Astrocyte of the hippocampus (primary cell): ENCODE measurements at places on chromosomes 5 and 9.
A peak's percentile ranks its signal among the peaks of the same experiment; 100 is the strongest.

- peak; percentile 40 for DNase-seq
Observed at GRCh38 chr5:173329491-173330337, 1.5 kb upstream of the STC2 start.

GRCh38 chr9:22098643-22099332 lies 89.7 kb upstream of the CDKN2B start:
- DNase-seq, result no peak

DNA sequence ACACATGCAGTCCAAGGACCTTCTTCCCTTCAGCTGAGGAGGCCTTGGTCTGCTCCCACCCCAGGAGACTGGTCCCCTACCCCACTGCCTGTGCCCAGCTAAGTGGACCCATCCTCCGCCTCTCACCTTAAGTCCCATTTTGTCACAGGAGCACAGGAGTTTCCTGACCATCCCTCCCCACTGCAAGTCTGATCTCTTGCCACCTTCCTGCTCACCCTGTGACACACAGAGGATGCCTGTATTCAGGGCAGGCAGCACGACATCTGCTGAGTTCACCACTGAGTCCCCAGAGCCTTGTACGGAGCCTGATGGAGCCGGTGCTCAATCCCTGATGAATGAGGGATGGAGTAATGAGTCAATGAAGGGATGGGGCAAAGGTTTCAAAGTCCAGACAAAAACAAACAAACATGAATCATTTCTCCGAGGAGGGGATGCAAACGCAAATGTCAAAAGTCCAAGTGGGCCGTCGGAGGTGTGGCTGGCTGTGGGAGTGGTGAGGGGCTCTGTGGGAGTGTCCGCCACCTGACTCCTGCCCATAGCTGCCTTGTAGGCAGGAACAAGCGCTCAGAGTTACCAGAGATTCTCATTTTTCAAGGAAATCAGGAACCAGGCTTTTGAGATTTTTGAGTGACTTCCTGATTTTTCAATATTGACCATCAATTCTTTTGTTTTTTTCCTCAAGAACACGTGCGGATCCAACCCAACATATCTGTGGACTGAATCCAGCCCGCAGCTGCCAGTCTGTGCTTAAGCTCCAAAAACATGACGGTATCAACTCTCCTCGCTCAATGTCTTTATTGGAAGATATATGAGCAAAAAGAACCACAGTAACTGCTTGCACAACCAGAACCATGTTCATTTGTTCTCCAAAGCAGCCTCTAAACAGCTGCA lies 4.4 kb downstream of the RAPGEF1 start:
- no peak for DNase-seq

DNA sequence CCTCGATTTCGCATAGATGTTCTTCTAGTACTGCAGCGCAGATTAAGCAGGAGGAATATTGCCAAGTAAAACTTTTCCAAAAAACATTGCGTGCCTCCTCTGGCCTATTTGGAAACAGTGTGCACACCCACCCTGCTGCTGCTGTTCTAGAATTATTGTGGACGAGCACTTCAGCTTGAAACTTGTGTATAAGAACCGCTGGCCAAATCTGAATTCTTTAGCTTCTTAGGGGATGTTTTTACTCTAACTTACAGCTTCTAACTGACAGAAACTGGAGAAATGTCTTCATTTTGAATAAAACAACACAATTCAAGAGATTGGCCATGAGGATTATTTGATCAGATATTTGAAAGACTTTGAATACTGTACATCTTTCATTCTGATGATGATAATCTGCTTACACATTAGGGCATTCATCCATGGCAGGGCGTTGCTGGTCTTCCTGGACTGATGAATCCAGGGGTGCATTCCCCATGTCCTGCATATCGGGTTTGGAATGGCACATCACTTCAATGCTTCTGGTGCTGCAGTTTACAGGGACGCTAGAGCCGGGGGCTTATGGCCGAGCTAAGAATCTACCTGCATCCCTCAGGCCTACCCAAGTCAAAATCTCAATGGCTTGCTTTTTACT lies 6.5 kb downstream of the ADAMTS16 start:
- DNase-seq, result no peak

DNA sequence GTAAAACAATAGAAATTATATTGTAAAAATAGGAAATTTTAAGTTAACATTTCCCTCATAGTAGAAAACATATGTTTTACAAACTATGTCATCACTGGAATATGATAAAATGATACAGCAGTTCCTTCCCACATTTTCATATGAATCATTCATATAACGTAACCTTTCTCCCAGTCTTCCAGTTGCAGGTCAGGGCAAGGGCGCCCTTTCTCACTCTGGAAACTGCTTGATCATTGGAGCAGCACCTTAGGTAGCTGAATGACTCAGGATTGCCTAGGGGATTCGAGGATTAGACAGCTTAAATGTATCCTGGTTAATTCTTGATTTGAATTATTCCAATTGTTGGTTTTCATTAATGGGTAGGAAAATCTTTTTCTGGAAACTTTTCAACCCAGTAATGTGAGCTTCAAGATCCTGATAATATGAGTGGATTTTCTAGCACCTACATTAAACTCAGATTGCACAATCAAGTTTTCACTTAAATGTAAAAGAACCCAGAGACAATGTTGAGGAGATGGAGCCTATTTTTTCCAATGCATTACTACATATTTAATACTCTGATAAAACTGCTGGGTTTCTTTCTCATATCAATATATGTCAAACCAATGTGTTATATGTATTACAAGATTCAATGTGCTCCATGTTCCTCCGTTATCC lies 32.6 kb upstream of the ANXA1 start:
- DNase-seq, result peak; percentile 17

DNA sequence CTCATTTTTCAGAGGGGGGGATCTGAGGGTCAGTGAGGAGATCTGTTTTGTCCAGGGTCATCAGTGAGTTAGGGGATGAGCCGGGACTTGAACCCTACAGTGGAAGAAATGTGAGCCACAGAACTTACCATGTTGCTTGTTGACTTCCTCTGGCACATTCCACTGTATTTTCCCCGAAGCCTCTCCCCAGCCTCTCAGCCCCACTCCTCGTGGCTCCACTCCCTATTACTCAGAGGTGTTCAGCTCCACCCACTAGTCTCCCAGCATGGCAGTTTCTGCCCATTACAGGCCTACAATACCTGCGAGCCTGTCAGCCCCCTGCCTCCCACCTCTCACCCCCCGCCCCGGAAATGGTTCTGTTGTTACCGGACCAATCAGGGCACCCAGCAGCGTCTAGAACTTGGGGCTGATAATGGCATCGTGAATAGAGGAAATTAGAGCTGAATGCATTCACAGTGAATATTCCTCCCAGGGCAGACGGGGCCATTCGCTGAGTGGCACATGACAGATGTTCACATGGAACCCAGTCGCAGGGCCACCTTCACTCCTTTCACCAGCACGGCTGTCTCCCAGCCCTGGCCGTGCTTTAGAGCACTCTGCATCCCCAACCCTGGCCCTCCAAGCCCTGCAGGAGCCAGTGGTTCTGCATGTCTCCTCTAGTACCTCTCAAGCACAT lies 81.6 kb downstream of the KCNIP1 start:
- peak; percentile 30 for DNase-seq

- DNase-seq, result peak; percentile 48
Observed at GRCh38 chr5:124755565-124755964, 9.1 kb upstream of the ZNF608 start.

DNA sequence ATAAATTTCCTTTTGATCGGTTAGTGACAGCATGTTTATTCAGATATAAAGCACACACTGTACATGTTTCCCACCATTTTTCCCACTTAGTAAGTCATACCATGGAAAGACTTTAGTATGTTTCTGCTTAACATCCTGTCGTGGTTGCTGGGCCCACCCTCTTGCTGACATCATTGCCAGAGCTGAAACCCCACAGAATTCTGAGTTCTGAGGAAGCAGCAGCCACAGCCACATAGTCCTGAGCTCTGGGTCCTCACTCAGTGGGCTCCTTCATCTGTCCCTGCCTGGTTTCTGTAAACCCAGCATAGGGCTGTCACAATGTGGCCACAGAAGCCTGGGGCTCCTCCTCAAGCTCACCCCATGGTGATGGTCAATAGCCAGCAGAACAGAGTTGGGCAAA lies 441.5 kb downstream of the ENC1 start:
- no peak for DNase-seq

DNA sequence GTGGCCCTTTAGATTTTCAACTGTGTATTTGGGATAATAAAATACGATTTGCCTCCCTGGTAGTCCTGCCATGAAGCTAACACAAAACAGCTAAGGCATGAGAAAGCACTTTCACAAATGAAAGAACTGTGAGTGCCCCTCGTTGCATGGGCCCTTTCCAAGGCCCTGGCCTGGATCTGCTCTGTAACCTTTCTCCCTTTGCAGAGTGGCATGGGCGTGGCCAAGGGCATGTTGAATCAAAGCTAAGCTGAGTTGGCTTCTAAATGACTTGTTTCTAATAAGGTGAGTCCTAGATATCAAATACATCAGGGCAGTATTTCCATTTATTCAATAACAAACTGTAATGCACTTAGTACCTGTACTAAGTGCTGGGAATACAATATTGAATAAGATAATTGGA lies 78.7 kb upstream of the PTPN3 start:
- no peak for DNase-seq

GRCh38 chr5:168624850-168625364 lies 45.7 kb upstream of the PANK3 start:
- DNase-seq, result no peak

GRCh38 chr9:132823370-132824145 lies 54.5 kb downstream of the AK8 start:
- no peak for DNase-seq

DNA sequence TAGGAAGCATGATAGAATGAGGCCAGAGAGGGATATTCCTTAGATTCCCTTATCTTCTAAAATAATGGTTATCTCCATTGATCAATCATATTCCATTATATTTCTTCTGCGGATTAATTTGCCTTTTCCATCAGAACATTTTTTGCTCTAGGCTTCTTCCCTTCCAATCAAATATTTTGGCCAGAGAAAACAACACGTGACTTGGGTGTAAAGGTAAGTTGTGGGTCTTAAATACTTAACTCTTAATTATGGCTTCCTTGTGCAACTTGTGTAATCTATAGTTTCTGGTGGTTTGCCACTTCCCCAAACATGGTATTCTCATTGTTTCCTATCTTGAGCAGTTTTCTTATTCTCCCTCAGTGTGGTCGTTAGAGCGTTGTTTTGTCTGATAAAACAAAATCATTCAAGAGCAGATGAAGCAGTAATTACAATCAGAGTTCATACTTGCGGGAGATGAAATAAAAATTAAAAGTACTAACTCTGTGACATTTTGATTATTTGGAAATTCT lies 889.3 kb downstream of the MAT2B start:
- no peak for DNase-seq

DNA sequence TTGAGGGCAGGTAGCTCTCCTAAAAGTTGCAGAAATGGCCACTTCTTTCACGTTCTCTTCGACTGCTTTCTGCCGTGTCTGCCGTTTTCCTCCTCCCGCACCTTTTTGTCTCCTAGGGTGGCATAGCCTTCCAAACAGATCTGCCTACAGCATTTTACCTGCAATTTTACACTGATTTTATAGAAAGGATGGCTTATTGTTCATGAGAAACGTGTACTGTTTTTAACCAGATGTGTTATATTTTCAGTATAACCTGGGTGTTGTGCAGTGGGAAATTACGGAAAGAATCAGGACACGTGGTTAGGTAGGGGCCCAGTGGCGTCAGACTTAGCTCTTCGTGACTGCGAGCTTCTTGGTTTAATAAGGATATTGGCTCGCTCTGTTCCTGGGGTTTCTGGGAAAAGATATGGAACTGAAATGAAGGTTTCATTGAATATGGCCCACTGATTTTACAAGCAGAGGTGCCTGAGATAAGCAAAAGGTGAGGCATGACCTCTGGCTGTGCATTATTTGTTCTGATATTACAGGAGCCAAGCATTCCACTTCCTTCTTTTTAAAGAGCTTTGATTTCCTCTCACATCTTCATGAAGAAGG lies 43.7 kb upstream of the PRSS3 start:
- no peak for DNase-seq

- no peak for DNase-seq
Observed at GRCh38 chr5:142777850-142778249, 7.7 kb downstream of the ARHGAP26 start.

DNA sequence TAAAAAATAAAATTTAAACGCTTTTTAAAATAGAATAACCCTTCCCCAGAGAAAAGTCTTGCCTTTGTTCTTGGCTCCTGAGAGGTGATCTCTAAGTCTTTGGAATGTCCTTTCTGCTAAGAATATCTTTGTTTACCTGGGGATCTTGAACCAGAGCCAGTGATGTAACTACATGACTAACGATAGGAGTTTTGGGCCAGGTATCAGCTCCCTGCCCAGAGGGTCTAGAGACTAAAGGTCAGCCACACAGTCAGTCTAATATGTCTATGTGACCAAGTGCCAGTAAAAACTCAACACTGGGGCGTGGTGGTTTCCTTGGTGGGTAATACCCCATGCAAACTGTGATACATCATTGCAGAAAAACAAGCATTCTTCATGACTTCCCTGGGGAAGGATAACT lies 1351.9 kb upstream of the C9orf72 start:
- no peak for DNase-seq

DNA sequence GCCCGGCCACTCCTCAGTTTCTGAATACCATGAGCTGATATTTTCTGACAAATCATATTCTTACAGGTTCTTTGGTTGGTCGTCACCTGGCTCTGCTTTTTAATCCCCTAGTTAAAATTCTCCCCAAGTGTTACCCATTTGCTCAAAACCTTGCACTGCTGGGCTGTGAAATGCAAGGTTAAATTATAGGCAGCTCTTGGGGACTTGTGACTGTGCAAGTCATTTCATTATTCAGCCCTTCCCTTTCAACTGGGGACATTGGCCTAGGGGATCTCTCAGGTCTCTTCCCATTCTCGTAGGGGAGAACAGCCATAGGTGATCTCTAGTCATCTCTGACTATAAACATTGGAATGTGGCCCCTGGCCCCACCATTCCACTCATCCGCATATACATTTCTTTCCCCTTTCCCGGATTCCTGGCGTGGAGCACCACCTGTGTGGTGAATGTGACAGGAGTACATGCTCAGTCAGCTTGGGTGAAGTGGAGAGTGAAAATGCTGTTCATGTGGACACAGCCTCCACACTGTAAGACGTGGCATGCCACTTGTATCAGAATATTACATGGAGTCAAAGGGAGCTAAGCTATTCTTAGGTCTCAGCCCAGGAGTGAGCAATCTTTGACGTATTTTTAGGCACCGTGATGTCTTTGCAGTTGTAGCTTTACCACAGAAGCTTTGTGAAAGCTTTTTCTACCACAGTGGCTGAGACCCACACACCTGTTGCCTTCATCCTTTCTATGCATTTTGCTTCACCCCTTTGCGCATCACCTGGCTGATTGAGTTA lies 386.7 kb downstream of the KDM4C start:
- DNase-seq, result no peak

GRCh38 chr9:13292782-13293181 lies 13.3 kb upstream of the MPDZ start:
- no peak for DNase-seq

DNA sequence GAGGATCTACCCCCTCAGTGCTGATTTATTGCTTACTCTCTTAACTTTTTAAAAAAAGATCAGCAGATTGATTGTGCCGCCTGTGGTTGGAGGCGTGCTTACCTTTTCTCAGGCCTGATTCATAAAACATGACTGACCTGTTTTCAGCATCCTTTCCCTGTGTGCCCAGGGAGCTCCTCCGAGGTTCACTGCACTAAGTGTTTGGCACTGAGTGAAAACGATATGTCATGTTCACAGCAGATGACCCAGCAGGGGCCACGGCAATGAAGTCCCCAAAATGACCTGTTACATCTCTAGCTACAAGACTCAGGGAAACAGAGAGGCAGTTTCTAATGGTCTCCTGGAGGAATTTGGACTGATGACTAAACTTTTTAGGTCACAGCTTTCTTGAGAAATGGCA lies 69.9 kb downstream of the INSYN2B start:
- DNase-seq, result no peak
